ENCODE measurements at places on chromosomes 1 and 21. TPM values are rescaled to one million over a fixed set of nuclear protein-coding genes. Genes with fewer than 3 reads are reported as not detected.

- DNase-seq = no peak
Measured at GRCh38 chr1:183778045-183778444, 26.9 kb upstream of the RGL1 start.

GRCh38 chr1:229482511-229482910 is 25.6 kb downstream of the NUP133 start:
- no peak for DNase-seq

- DNase-seq = peak; percentile 38
Measured at GRCh38 chr1:31617916-31618746, 642 bp downstream of the HCRTR1 start.

DNA sequence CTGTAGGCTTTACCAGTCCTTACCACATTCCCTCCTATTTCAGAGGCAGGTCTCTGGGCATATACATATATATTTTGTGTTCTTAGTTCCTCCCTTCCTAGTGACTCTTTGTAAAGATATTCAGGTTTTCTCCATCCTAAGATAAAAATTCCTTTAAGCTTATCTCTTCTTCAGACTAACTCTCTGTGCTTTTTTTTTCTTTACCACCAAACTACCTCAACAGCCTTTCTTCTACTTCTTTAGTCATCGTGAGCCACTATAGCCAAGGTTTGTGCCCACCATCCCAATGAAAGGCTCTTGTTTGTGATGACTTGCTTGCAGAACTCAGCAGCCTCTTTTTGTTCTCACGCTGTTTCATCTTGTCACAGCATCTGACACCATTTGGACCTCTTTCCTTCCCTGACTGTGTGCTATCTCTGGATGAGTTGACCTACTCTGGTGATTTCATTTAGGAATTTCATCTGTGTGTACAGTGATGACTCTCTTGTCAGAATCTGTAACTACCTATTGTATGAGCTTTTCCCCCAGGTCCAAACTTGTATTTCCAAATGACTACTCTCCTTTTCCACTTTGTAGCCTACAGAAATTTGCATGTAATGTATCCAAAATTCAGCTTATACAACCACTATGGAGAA is 59.0 kb upstream of the MACF1 start:
- no peak for DNase-seq

- DNase-seq = no peak
Measured at GRCh38 chr1:86389307-86389706, 6.8 kb downstream of the ODF2L start.

DNA sequence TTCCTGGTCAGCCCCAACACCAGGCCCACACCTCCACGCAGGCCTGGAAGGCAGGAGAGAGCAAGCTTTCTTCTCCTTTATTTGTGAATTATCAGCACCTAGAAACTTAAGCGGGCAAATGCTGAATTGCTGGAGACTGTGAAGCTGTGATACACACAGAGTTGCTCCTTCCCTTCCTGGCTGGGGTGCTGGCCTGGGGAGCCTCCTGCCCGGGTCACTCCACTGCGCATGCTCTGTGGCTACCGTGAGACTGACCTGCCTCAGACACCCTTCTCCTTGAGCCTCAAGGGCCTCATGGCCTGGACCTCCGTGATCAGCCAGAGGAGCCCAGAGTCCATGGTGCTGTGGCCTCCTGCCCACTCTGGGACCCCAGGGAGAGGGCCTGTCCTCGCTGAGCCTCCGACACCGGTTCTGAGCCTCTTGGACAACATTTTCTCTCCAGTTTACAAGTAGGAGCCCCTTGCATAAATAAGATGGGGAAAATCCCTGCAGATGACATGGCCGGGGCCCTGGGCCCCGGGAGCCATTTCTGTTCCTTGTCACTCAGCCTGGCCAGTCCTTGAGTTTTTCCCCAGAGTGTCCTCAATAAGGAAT is 18.0 kb downstream of the AGPAT3 start:
- DNase-seq = no peak

DNA sequence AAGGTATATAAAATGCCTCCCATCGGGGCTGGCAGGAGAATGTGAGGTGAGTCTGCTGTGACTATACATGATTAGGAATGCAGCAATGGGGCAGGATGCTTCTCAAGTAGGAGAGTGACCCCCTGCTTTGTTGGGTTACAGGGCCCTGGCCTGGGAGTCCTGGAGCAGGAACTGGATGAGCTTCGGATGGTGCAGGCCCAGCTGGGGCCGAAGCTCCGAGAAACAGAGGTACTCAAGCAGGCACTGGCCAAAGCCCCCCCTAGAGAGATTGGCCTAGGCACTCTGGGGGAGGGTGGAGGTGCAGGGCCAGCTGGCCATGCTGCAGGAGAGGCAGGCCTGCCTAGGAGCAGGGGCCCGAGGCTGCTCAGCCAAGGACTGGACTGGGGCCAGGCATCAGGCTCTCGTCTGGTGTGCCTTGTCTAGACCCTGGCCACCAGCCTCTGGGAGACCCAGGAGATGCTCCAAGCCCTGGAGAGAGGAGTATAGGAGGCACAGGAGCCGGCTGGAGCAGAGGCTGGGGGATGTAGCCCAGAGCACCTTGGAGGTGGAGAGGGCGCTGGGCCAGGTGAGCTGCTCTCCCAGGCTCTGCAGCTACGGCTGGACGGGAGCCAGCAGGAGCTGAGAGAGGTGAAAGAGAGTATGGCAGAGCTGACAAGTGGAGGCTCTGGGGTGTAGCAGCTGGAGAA is 32.8 kb upstream of the PKP1 start:
- DNase-seq = no peak

GRCh38 chr1:97603776-97604175 is 317.1 kb downstream of the DPYD start:
- peak; percentile 41 for DNase-seq

DNA sequence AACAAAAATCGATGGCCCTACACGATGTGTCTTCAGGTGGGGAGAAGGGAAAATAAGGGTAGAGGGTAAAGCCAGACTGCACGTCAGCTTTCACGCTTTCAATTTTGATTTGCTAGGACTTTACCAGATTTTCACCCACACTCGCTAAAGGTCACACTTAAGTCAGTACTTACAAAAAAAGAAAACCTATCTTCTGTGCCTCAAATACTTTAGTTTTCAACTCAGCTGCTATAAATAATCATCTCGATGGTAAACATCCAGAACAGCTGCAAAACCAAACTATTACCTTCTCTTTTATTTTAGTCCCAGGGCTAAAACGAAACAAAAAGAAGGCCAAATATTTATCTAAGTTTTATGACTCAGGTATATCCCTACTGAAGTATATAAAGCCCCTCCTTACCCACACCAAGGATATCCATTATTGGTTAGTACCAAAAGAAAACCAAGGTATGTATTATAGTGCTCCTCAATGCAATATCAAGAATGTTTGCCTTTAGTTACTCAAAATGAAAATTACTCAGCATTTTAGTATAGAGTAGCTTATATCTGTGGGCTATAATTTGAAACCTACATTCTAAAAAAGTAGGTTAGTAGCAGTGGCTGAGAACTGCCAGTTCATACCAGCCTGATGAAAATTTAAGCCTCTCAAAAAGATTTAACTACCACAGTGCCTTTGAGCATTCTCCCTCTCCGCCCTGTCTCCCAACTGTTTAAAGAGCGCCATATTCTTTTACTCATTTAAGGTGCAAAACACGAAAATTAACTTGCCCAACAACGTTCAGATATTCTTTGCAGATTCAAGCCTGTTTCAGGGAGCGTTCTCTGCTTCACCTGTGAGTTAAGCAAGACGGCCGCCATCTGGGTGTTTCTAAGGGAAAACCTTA is 1.5 kb downstream of the CSDE1 start:
- DNase-seq = no peak

DNA sequence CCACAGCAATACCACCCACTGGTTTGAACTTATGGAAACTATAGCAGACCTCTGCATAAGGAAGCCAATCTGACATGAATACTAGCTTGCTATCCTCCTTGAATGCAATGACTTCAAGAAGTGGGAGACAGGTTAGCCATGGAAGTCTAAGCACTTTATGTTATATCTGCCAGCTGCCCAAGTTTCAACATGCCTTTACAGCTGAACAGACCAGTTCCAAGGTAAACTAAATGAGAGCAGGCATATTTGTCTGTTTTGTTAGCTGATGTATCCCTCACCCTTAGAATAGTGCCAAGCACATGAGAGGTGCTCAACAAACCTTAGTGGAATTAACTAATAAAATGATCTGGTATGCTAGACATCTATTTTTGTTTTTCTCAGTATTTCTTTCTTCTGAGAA is 65.1 kb downstream of the ALG14 start:
- no peak for DNase-seq

DNA sequence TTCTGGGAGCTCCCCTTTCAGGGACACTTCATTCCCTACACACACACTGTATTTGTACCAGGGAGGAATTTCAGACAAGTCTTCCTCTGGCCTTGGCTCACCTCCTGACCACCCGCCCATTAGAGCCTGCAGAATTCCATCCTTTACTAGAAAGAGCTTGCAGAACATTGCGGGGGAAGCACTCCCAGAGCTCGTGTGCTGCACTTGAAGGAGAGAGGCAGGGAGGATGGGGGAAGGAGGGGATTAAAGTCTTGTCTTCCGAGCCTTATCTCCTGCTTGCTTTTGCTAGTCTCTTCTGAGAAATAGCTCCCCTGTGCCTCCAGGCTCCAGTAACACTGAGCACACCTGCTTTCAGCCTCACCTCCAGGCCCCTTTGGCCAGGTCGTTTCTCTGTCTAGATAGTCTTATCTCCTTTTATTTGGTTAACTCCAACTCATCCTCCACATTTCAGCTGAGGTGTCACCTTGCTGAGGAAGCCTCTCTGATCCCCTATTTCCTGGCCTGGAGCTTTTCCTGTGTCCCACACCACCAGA is 62.0 kb downstream of the PCNX2 start:
- no peak for DNase-seq

DNA sequence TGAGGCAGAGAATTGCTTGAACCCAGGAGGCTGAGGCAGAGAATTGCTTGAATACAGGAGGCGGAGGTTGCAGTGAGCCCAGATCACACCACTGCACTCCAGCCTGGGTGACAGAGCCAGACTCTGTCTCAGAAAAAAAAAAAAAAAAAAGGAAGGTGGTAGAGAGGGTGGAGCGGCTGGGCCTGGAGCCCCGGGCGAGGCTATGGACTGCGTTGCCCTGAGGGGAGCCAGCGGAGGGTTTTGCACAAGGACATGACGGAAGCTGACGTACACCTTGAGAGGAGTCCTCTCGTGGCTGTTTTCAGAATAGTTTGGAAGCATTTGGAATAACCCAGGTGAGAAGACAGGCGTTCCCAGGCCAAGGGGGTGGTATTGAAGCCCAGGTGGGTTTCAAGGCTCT is 6.9 kb upstream of the FBLIM1 start:
- DNase-seq = no peak

GRCh38 chr1:248839168-248839555 is 1.1 kb downstream of the ZNF672 start:
- no peak for DNase-seq

- no peak for DNase-seq
Measured at GRCh38 chr1:21887216-21887736, 49.8 kb downstream of the HSPG2 start.

DNA sequence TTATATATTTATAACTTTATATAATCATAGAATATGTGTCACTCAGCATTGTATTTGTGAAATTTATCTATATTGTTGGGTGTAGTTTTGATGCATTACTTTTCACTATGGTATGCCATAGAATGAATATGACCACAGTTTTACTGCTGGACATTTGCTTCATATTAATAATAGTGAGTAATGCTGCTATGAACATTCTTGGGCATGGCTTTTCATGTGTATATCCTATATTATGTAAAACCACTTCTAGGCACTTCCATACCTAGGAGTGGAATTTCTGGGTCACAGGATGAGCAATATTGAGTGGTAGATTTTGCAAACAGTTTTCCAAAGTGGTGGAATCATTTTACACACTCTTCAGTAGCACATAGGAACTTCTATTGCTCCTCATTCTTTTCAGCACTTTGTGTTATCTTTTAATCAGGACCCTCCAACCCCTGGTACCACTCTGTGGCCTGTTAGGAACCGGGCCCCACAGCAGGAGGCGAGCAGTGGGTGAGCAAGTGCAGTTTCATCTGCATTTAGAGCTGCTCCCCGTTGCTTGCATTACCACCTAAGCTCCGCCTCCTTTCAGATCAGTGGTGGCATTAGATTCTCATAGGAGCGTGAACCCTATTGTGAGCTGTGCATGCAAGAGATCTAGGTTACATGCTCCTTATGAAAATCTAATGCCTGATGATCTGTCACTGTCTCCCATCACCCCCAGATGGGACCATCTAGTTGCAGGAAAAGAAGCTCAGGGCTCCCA is 56.0 kb upstream of the CNIH3 start:
- no peak for DNase-seq

GRCh38 chr1:183323849-183324683 is 94.1 kb downstream of the NMNAT2 start:
- peak; percentile 90 for DNase-seq

GRCh38 chr1:47565092-47565491 is 127.2 kb downstream of the FOXD2 start:
- no peak for DNase-seq

DNA sequence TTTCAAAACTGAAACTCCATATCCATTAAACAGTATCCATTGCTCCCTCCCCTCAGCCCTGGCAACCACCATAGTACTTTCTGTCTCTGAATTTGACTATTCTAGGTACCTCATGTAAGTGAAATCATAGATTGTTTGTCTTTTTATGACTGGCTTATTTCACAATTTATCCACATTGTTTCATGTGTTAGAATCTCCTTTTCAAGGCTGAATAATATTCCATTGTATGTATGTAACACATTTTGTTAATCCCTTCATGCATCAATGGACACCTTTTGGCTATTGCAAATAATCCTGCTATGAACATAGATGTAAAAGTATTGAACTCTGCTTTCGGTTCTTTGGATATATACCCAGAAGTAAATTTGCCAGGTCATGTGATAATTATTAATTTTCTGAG is 37.5 kb downstream of the AGO3 start:
- no peak for DNase-seq

DNA sequence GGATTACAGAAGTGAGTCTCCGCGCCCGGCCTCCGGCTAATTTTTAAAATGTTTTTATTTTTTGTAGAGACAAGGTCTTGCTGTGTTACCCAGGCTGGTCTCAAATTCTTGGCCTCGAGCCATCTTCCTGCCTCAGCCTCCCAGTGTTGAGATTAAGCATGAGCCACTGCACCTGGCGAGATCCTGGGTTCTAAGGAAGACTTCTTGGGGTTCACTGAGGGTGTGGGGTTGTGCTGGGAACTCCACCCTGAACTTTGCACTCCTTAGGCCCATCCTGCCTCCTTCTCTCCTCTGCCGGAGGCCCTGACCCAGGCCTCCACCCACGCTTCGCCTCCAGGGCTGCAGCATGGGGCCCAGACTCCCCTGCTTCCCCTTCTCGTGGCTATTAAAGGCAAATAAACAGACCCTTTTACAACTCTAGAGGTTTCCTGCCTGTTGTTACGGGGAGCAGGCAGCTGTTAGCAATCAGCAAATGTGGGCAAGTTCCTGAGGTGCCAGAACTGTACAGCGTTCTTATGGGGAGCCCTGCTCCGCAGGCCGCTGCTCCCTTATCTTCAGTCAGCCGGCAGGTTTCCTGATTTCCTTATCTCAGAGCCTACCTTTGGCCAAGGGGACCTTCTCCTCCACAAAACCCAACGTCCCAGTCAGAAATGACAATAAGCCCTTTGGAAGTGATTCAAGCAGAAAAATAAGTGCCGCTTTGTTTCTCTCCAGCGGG is 41.0 kb upstream of the LIN9 start:
- DNase-seq = no peak

The CATSPERE gene
- total RNA-seq = not detected

The FCER1G gene
- total RNA-seq = not detected

The HTR6 gene
- not detected for total RNA-seq
